Muscle of leg (tissue), 16 donors: ENCODE measurements at places on chromosomes 1 and 21. TPM values are rescaled to one million over a fixed set of nuclear protein-coding genes. Genes with fewer than 3 reads are reported as not detected.

DNA sequence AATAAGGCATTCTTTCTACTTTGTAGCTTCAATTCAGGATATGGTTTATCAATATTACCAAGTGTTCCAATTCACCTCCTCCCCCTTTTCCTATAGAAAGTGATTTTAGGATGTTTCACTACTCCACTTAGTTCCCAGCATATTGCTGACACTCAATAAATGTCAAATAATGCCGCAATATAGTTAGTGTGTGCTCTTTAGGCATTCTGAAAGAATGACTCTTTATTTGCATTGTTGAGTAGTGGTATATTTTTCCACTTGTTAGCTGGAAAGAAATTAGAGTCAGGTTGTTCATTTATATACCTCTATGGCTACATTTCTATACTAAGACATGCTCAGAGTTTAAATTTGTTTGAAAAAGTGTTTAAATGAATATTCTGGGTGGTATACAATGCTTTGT lies 154.6 kb upstream of the C1orf105 start:
- DNase-seq: no peak

GRCh38 chr1:207991583-207992026 lies 80.7 kb upstream of the CD34 start:
- DNase-seq: no peak

DNA sequence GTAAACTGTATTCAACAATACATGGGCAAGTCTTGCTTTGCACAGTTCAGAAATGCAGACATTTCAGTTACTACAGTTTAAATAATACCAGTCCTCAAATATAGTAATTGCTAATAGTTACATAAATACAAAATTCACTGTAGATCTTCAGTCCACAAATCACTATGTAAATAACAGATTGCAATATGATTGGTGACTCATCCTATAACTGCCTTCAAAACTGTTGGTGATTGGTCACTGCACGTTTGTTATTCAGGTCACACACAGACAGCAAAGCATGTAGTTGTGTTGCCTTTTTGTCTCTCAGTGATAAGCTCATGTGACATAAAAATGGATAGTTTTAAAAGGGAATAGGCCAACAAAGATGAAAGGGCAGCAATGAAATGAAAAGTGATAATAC lies 186.5 kb upstream of the CTTNBP2NL start:
- DNase-seq: no peak

Gene FCRL4
- polyA plus RNA-seq: not detected

Gene AIM2
- 0.11 TPM for polyA plus RNA-seq

DNA sequence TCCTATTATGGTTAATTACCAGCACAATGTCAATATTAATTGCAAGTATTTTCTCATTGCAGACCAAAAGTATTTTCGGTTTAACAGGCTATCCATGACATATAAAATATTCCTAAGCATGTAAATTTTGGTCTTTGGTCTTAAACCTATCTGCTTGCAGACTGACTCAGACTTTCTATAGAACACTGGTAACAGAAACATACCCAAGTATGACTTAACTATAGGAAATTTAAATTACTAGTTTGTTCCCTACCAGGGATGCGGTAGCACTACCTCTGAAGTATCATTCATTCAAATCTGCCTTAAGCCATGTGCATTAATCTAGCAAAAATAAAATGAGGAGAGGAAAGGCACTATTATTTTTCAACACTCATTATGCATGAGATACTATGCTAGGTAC lies 2.9 kb downstream of the TAF1A start:
- DNase-seq: no peak

- no peak for DNase-seq
These were observed 6.3 kb upstream of the ERVH48-1 start for GRCh38 chr21:42931560-42932235.

- no peak for DNase-seq
These were observed 161.8 kb downstream of the CDC42BPA start for GRCh38 chr1:227156520-227156919.

Gene TDRD5
- polyA plus RNA-seq: 0.24 TPM

DNA sequence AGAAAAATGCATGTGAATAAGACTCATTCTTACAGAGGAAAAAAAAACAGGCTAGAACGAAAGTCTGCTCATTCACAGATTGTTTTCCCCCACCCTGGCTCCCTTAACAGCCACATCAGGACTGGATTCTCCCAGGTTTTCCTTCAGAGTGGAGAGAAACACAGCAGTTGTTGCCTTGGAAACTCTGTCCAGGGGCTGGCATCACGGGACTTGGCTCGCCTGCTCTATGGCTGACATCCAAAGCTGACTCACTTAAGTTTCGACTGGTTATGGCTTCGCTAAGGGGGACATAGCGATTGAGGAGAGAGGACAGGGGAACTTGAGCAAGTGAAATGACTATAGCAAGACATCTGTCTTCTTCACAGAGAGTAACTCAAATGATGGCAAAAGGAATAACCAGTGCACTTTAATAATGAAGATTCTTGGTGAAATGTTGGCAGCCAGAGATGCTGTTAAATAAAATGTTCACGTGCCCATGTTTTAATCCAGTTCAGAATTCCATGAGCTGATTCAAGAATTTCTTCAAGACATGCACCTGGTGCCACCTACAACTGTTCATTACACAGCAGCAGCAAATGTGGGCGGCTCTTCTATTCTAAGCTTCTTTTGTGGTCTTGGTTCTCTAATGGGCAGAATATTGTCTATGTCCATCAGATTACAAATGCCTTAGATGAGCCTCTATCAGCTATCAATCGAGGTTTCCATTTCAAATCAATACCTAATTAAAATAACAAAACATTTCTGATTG lies 21.8 kb downstream of the MIS18A start:
- peak; percentile 96 for DNase-seq

DNA sequence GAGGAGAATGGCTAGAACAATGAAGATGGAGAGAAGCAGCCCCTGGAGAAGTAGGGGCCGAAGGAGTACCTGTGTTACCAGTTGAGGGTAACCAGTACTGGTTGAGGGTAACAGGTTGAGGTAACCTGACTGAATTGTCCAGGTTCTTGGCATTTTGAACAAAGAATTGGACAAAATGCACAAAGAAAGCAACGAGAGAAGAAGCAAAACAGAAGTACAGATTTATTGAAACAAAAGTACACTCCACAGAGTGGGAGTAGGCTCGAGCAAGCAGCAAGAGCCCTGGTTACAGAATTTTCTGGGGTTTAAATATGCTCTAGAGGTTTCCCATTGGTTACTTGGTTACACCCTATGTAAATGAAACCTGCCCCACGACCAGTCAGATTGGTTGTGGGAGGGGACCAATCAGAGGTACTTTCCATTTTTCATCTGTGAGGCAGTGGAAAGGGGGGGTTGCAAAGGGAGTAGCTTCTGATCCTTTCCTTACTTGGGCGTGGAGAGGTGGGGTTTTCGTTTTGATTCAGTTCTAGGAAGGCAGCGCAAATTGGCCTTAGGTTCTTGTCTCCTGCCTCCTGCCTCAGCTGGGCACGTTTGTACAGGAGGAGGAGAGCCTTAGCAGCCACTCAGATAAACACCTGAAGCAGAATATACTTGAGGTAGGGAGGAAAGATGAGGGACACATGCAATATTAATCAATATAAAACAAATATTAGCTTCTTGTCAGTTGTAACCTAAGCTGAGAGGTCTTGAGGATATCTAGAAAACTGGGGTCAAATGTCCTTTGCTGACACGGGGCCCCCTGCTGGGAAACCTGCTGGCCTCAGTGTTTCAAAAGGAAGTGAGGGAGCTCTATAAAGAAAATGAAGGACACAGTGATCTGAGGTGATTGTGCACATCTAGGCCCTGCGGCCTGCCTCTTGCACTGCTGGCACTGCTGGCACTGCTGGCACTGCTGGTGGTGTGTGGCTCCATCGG lies 14.3 kb upstream of the LSM10 start:
- no peak for DNase-seq

Gene CALML6
- polyA plus RNA-seq: 236 TPM

DNA sequence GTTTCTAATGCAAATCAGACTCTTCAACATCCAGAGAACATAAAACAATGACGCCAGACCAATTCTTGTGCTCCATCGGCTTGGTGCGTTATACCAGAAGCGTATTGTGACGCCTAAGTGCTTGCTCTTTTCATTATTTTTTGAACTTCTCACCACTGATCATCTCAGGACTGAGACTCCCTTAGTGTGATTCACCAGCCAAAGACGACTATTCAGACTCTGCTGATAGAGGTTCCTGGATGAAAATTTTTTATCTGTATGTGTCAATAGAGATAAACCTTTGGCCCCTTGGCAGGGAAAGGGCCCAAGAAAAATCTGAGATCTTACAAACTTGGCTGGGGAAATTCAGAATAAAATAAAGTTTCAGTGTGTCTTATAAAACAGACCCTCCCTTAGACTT lies 856 bp upstream of the GREM2 start:
- DNase-seq: no peak

DNA sequence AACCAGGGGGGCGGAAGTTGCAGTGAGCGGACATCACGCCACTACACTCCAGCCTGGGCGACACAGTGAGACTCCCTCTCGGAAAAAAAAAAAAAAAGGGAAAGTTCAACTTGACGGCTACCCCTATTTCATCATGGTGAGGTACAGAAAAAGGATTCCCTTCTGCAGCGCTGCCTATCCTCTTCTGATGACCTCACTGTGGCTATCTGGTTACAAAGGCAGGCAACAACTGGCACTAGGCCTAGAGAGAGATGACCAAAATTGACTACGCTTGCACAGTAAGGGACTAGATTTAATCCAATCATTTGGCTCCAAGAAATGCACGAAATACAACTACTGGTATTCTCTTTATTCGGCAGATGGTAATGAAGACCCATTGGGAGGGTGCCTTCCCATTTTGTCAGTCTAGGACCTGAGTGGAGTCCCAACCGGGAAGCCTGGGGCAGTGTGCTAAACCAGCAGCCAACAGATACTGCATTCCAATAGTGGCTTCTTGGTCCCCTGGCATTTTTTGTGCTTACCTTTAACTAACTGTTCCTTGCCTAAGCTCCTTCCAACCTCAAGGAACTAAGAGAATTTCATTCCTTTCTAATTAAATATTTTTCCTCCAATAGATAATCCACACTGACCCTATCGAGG lies 36.6 kb downstream of the ITPKB start:
- DNase-seq: peak; percentile 89

DNA sequence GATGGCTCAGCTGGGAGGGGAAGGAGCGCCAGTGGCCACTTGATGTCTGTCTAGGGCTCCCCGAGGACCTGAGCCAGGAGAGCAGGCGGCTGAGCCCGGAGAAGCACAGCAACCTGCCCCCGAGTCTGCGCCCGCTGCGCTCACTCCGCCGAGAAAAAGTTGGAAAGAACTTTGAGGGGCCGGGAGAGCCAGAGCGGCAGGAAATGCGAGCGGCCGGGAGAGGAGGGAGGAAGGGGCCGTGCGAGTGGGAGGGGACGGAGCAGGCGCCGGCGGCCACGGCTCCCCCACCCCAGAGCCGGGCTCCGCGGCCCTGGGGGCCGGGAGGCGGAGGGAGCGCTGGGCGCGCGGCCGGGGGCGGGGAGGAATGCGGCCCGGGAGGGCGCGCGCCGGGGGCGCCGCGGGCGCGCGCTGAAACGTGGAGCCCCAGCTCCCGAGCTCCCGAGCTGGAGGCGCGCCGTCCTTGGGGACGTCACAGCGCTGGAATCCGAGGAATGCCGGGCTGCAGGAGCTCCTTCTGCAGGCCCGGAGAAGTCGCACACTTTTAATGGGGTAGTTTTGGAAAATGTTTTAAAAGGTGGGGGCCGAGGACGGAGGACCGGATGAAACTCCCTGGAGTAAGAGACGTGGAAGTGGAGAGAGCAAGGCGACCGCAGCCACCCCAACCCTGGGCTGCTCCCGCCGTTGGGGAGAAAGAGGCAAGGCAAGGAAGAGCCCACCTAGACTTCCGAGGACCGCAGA lies at the start of gene PTPN14:
TSS of gene PTPN14 (minus strand) at position 167 of the 738 bp plus-strand sequence. CDS start 86,799 bp downstream, outside the sequence.
- peak; percentile 96 for DNase-seq

Gene S1PR1
- polyA plus RNA-seq: 15.0 TPM

GRCh38 chr1:86289746-86290145 lies 106.4 kb downstream of the ODF2L start:
- peak; percentile 73 for DNase-seq
